ENCODE measurements at places on chromosomes 1 and 21.

GRCh38 chr1:226679262-226679661, 59.8 kb downstream of the ITPKB start:
- no peak for DNase-seq

DNA sequence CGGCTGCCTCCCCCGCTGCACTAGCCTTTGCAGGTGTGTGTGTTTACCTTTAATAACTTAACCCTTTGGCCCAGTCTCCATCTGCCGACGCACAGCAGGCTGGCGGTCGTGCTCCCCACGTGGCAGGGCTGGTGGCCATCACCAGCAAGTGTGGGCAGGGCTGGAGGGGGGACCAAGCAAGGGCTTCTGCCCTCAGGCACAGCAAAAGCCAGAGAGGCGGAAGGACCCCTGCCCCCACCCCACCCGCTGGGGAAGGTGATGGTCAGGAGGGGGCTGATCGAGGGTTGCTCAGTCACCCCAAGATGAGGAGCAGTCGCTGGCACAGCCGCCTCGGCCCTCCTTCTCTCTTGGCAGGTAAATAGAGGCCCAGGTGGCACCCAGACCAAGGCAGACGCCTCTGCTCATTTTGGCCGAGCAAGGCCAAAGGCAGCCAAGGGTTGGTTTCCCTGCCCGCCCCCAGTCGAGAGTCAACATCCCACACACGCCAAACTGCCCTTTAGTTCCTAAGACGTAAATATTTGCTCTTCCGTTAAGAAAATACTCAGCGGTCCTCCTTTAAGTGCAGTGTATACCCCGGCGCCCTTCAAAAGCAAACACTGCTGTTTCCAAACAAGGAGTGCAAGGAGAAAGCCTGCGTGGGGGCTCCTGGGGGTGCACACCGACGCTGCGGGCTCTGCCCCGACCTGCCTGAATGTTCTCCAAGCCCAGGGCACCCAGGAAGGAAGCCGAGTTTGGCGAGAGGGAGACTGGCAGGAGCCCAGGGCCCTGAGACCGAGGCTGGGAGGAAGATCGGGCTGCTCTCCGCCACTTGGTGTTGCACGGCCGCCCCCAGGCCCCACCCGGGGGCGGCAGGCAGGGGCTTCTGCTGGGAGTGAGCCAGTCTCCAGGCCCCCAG, 82.7 kb downstream of the SIK1 start:
- DNase-seq, result no peak

- DNase-seq, result no peak
Observed at GRCh38 chr1:114540272-114540671, 29.3 kb upstream of the TRIM33 start.

DNA sequence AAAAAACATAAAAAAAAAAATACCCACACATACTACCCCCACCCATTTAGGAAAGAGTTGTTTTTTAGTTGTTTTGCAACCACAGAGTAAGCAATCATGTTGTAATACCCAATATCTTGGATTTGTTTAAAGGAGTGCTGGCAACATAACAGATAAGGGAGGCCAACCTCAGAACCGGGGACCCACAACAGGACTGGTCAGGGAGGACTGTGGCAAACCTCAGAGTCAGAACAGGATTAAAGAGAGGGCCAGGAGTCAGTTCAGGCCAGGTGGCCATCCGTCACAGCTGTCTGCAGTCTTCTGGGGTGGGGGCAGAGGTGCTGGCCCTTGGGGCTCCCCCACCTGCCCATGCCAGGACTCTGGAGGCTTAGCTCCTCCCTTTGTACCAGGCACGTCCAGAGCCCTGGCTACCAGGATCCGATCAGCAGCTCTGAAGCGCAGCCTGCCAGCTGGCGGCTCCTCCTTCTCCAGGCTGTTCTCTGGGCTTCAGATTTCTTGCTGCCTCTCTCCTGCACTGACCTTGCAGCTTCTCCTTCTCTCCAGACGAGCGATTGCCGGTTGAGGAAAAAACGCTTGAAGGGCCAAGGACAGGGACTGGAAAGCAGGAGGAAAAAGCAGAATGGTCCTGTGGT, 7.9 kb downstream of the H6PD start:
- no peak for DNase-seq

DNA sequence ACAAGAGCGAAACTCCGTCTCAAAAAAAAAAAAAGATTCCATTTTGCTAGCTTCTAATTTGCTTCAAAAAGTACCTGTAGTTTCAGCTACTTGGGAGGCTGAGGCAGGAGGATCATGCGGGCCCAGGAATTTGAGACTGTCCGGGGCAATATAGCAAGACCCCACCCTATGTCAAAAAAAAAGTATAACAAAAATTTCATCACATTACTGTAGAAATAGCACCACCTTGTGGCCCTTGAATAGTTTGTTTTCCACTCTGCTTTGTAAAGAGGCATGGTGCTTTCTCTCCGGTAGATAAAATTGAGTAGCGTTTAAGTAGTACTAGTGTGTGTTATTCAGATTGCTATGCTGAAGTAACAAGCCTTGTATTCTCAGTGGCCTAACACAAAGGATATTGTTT, 18.2 kb upstream of the MSTO1 start:
- no peak for DNase-seq

DNA sequence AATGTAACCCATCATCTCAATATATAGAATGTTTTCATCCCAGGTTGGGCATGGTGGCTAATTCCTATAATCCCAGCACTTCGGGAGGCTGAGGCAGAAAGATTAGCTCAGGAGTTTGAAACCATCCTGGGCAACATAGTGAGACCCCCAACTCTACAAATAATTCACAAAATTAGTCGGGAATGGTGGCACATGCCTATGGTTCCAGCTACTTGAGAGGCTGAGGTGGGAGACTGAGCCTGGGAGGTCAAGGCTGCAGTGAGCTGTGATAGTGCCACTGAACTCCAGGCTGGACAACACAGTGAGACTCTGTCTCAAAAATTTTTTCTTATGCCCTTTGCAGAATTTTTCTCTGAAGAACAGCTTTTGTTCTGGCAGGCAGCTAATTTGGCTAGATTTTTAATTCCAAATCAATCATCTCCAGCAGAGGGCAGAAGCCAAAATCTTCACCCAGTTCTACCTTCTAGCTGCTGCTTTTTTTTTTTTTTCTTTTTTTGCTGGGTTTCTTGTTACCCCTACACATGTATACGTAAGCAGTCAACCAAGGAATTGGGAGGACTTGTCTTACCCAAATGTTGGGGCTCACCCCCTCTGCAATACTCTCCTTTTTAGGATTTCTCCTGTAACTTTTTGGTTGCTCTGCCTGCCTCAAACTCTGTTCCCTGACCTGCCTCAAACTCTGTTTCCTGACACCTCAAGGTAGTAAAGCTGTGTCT, 2.7 kb upstream of the RAD54L start:
- no peak for DNase-seq

DNA sequence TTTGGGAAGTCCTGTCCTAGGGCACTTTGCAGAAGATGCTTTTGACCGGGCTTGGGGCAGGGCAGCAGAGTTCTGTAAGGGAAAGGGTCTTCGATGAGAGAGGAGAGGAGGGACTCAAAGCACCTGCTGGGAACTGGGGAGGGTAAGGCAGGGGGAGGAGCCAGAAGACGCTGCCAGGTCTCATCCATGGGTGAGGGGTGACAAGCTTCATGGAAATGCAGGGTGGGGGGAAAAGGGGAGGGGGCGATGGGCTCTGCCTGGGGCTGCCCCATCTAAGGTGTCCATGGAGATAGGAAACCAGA, 20.9 kb upstream of the C2CD2 start:
- no peak for DNase-seq

DNA sequence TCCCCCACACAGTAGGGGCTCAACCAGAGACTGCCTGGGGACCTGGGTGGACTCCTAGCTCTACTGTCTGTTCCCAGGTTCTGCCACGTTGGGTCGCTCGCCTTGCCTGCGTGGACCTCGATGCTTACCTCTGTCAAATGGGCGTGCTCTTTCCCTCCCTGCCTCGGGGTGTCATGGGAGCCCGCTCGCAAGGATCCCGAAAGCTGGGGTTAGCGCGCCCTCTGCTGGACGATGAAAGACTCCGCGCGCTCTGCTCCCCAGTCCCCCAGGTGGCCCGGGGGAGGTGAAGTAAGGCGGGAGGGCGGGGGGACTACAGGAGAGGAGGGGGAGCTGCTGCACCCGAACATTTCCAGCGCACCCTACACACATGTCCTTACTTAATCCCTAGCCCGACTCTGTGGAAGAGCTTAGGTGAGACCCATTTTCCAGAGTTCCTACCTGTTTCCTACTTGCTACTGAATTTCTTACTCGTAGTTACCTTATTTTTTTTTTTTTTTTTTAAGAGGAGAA, 2.3 kb upstream of the BSND start:
- no peak for DNase-seq

GRCh38 chr1:20978413-20978812, 191.3 kb upstream of the HP1BP3 start:
- DNase-seq, result no peak

GRCh38 chr1:172902861-172903381, 147.8 kb downstream of the TNFSF18 start:
- no peak for DNase-seq

GRCh38 chr1:147384804-147385203, 142.3 kb downstream of the CHD1L start:
- no peak for DNase-seq

- no peak for DNase-seq
Observed at GRCh38 chr1:86860020-86860419, 53.9 kb downstream of the SELENOF start.

DNA sequence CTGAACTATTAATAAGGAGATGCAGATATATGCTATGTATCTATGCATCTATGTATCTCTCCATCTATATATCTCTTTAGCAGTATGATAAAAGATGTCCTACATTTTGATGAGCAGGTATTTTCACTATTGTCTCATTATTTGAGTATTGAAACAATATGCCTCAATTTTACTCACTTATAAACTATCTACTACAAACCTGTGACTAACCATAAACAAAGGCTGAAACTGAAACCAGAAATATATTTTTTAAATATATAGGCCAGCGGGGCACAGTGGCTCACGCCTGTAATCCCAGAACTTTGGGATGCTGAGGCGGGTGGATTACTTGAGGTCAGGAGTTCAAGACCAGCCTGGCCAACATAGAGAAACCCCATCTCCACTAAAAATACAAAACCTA, 22.0 kb downstream of the EIF4G3 start:
- no peak for DNase-seq

DNA sequence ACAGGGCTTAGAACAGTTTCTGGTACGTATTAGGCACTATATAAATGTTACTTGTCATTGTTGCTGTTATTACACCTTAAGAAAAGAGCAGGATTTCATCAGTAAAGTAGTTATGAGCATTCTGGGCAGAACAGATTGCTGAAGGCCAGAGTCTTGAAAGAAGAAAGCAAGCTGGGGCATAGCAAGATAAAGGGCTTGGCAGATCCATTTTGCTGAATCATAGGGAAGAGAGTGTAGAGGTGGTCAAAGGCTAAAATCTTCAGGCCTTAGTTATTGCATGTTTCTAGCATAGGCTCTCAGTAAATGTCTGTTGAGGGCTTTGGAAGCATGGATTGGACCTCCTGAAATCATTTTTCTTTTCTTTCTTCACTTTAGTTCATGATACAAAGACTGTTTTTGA, 67.5 kb downstream of the PLA2G4A start:
- no peak for DNase-seq

DNA sequence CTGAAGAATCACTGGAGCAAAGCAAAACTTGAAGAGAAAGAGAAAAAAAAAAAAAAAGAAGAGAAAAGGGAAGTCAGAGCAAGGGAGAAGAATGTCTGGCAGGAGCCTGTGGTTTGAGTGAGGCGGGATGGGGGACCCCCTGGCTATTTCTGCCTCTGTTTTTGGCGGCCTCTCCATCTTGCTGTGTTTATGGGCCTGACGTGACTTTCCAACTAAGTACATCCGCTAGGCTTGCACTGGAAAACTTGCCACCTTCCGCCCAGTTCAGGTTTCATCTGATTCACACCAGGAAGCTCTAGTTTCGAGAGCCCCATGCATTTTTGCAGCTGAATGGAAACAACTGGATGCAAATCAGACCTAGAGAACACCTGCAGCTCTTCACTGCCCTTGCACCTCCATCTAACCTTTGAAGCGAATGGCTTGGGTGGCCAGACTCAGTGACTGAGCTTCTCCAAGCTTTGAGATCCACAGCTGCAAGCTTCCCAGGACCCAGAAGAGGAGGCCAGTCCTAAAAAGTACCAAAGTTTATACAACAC, 28.0 kb downstream of the TBX15 start:
- no peak for DNase-seq

DNA sequence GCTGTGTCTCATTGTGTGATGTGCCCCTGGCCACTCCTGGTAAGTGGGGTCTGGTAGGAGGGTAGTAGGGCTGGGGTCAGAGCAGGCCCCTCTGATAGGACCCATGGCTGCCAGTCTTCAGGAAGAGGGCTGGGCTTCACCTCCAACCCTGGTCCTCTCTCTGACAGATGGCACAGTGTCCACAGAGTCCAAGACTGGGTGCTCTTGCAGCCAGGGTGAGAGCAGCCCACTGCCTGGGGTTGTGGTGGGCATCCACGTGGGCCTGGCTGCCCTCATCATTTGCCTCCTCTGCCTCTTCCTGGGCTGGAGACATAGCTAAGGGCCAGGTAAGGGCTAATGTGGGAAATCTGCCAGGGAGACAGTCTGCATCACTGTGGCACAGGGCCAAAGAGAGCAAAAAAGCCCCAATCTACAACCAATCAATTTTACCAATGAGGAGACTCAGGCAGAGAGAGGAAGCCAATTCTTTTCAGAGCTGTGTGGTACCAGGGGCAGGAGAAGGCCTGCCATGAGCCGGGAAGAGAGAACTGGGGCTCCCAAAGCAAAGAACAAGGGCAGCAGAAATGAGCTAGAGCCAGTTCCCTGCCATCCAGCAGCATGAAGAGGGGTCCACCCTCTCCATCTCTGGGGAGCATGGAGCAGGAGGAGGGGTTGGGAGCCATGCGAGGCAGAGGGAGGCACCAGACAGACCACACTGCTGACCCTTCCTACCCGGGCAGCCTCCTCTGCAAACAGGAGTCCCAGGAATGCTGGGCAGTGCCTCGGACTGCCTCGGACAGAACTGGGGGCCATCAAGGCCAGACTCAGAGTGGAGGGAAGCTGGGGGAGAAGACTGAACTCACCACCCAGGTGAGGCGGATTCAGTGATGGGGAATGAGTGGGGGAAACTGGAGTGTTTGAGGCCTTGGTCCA, 26.8 kb downstream of the SLC27A3 start:
- no peak for DNase-seq

GRCh38 chr1:54835131-54835898, 34.2 kb upstream of the TTC22 start:
- DNase-seq, result no peak

DNA sequence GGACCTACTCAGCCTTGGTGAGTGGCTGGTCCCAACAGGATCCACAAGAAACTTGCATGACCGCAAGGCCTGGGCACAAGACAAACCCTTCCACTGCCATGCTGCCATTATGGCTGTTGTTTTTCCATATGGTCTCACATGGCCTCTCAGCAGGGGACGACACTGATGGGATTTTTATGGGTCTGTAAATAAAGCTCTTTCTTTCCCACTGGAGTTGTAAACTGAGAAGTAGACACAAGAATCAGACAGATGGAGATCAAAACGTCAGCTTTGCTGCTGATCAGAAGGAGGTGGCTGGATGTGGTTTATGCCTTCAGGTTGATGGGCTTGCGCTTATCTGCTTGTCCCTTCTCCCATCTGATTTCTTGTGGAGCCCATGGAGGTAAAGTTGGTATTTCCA, 138.1 kb upstream of the KCNJ6 start:
- no peak for DNase-seq

- DNase-seq, result no peak
Observed at GRCh38 chr1:20666804-20667203, 5.6 kb upstream of the DDOST start.
